Smooth muscle cell of the brain vasculature (primary cell): ENCODE measurements at places on chromosomes 5 and 9.

DNA sequence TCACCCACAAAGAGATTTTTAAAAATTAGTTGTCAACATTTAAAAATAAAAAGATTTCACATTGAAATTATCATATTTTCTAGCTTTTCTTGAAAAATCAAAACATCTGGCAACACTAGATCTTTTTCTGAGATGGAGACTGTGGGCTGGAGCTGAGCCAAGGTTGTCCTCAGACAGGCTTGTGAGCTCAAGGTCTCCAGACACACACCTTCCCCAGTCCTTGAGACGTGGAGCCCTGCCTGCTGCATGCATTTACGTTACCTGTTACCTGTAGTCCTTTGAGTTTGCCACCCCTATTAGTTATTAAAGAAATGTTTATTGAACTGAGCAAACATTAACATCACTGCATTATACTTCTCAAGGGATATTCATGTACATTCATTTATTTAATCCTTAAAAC lies 87.5 kb upstream of the TLE1 start:
- DNase-seq: no peak

- DNase-seq: no peak
Measured at GRCh38 chr9:122930541-122931225, 629 bp downstream of the ZBTB26 start.

DNA sequence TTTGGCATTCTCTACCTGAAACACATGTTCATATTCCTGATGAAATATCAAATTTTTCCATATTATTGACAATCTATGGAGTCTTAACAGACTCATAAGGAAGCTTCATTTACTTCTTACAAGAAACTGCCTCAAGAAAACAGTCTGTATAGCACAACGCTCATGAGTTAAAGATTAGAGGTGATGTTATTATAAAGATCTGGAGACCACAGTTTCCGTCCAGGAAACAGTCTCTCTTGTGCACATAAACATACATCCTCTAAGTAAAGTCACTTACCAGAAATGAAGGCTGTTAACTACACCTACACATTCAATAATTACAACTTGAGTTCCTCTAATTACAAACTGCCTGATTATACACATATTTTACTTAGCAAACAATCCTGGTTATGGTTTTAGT lies 86.9 kb downstream of the RAPGEF6 start:
- DNase-seq: no peak

- DNase-seq: peak; percentile 51
Measured at GRCh38 chr9:5688109-5688508, 59.2 kb downstream of the RIC1 start.

DNA sequence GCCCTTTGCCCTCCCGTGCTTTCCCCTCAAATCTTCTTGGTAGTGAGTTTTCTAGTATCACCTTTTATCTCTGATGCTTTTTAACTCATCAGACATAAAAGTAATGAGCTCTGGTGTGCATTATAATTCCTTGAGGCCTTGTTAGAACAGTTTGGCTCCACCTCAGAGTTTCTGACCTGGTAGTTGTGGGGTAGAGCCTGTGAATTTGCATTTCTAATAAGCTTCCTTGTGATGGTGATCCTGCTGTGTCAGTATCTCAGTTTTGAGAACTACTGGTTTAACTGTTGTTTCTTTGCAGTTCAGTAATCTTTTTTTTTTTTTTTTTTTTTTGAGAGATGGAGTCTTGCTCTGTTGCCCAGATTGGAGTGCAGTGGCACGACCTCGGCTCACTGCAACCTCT lies 31.1 kb downstream of the UBE2D2 start:
- DNase-seq: no peak

- DNase-seq: no peak
Measured at GRCh38 chr5:30098940-30099339, 1094.5 kb upstream of the CDH6 start.
